CD4-positive, CD25-positive, alpha-beta regulatory T cell (primary cell): ENCODE measurements at places on chromosomes 1 and 21.

GRCh38 chr1:204384636-204385352 is 25.1 kb upstream of the PLEKHA6 start:
- no peak for DNase-seq

GRCh38 chr21:14486869-14487268 is 59.2 kb downstream of the SAMSN1 start:
- no peak for DNase-seq

GRCh38 chr1:46520063-46520911 is 30.7 kb downstream of the DMBX1 start:
- no peak for DNase-seq

DNA sequence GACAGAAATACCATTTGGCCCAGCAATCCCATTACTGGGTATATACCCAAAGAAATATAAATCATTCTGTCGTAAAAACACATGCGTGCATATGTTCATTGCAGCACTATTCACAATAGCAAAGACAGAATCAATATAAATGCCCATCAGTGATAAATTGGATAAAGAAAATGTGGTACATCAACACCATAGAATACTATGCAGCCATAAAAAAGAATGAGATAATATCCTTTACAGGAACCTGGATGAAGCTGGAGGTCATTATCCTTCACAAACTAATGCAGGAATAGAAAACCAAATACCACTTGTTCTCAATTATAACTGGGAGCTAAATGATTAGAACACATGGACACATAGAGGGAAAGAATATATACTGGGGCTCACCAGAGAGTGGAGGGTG is 109.6 kb upstream of the SLC35F3 start:
- no peak for DNase-seq

GRCh38 chr1:5933676-5934057 is 58.6 kb downstream of the NPHP4 start:
- no peak for DNase-seq

GRCh38 chr1:17895986-17896385 is 140.9 kb downstream of the ACTL8 start:
- no peak for DNase-seq

DNA sequence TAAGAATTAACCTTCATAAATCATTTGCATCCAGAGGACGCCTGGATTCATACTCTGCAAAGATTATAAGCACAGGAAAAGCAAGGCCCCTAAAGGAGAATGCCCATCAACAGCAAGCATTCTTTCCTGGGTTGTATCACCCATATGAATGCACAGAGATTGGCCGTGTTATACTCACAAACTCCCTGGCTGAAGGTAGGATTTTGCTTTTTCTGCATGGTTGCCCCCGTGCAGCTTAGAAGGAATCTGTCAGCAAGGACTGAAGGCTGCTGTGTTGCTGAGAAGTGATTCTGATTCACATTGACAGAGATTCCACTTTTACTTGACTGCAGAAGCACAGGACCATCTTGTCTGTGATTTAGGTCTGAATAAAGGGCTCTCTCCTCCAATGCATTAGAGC is 283.0 kb downstream of the LRRIQ3 start:
- DNase-seq: no peak

DNA sequence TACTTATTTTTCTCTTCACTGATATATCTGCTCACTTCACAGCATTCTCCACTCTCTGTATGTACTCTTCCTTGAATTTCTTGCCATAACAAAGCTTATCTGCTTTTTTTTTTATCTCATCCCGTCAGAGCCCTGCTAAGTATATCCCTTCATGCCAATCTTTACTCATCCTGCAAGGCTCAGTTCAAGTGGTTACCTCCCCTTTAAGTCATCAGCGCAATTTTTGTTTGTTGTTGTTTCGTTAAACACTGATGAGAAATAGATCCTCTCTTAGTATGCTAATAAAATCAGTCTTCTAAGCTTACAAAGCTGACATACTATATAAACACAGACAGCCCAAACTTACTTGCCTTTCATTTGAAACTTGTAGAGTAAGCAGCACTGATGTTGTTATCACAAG is 17.8 kb downstream of the COL24A1 start:
- DNase-seq: no peak

GRCh38 chr1:53180226-53180625 is 16.4 kb upstream of the CPT2 start:
- no peak for DNase-seq

DNA sequence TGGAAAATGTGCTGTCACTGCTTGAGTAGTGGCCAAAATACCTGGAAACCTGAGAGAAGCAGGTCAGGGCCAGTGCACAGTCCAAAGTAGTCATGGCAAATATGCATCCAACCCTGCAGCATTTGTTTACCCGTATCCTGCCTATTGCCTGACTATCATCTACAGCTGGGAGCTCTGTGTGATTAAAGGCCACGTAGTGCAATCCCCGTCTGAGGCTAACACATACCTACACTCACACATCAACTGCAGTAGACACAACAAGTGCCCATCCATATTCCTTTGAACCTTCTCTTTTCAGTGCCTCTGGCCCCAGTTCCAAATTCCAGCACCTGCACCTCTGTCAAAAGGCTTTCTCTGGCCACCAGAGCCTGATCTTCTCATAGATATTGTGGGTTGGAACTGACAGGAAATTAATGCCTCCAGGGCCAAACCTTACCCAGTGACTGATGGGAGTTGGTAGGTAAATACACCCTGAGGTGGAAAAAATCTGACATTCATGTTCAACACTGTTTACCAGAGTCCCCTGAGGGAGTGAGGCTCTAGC is 383.0 kb downstream of the SETD4 start:
- DNase-seq: no peak

DNA sequence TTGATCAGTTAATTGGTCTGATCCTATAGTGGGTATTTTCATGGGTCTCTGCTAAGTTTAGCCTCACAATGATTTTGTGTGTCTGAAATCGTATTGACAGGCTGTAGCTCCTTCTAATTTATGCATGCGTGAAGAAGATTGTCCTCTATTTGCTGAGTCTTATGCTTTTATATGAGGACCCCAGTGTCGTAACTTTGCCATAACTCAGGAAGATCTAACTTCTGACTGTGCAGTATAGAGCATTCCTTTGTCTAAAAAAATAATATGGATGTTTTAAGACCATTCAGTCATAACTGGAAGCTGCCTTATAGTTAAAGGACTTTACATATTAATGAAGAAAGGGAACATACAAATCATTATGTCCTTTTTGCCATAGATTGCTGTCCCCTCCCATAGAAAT is 73.3 kb downstream of the CAMTA1 start:
- DNase-seq: no peak

GRCh38 chr1:211986628-211987254 is 48.6 kb downstream of the INTS7 start:
- DNase-seq: no peak

DNA sequence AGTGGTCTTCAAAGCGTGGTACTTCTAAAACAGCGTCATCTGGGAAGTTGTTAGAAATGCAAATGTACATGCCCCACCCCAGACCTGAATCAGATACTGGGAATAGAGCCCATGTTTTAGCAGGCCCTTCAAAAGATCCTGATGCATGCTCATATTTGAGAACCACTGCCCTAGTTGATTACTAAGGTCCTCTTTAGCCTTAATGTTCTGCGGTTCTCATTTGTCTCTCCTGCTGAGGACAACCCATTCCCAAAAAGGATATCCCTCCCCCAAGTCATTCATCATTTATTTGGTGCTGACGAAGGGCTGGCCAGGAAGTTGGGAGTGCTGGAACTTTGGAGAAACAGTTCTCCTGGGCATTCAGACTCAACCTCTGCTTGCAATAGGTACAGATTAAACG is 92.4 kb upstream of the RALGPS2 start:
- no peak for DNase-seq

- no peak for DNase-seq
Measured at GRCh38 chr21:34345892-34346291, 17.9 kb upstream of the KCNE2 start.

- no peak for DNase-seq
Measured at GRCh38 chr1:50497007-50497406, 73.8 kb upstream of the DMRTA2 start.

GRCh38 chr1:164225011-164225410 is 334.0 kb upstream of the PBX1 start:
- DNase-seq: no peak

DNA sequence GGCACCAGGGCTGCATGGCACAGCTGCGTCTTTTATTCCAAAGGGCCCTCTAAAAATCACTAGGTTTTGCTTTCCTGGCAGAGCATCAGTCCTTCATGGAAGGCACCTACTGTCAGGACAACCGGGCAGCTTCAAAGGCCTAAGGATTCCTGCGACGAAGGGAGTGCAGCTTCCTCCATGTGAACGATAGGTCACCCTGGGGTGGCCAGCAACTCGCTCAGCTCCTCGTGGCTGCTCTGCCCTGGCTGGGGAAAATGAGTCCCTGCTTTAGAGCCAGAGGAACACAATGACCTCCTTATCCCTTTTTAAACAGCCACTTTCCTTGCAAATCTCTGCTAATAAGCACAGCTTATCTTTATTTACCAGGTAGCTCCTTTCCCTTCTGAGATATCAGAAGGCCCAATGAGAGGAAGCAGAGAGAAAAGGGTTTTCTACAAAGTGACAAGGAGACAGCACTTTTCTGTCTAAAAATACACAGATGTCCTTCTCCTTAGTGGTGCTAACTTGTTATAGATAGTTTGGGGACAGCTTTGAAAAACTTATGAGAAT is 71.6 kb upstream of the SMYD2 start:
- no peak for DNase-seq

- DNase-seq: peak; percentile 90
Measured at GRCh38 chr1:167715157-167715999, 6.4 kb upstream of the MPZL1 start.

DNA sequence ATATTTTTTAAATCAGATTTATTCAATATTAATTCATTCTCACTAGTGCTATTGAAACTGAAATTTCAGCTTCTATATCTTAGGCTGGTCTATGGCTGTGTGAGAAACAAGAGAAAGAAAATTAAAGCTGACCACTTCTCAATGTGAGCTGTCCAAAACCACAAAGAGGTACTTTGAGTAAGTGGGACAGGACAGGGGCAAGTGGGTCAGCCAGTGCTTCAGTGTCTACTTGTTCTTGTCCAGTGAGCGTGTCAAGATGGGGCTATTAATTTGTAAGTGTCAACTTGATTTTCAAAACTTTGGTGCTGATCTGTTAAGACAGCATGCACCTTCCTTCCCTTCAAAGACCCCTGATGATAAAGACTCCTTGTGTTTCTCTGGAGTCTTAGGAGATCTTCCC is 533.9 kb downstream of the PLPP3 start:
- DNase-seq: no peak

DNA sequence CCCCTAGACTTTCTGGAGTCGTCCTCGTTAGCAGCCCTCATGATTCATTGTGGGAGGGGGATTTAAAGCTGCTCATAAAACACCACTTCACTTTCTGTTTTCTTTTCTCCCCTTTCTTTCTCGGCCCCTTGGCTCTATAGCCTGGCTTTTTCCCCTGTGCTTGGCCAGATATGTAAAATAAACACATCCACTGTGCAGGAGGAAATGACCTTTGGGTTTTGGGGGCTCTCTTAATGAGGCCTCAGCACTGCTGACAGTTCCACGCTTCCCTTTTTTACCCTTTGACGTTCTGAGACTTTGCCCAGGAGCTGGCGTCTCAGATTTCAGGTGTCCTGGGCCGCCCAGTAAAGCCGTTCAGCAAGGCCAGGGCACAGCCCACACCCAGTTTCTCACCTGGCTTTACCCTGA is 65.7 kb downstream of the RUNX3 start:
- no peak for DNase-seq

GRCh38 chr1:15406614-15407559 is 2.8 kb upstream of the EFHD2 start:
- no peak for DNase-seq

DNA sequence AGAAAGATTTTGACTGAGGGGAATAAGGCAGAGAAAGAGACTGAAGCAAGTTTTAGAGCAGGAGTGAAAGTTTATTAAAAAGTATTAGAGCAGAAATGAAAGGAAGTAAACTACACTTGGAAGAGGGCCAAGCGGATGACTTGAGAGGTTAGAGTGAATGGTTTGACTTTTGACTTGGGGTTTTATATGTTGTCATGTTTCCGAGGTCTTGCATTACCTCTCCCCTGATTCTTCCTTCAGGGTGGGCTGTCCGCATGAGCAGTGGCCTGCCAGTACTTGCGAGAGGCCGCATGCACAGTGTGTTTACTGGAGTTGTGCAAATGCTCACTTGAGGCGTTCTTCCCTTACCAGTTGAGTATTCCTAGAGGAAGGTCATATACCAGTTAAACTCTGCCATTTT is 13.0 kb upstream of the DENND2D start:
- DNase-seq: no peak

DNA sequence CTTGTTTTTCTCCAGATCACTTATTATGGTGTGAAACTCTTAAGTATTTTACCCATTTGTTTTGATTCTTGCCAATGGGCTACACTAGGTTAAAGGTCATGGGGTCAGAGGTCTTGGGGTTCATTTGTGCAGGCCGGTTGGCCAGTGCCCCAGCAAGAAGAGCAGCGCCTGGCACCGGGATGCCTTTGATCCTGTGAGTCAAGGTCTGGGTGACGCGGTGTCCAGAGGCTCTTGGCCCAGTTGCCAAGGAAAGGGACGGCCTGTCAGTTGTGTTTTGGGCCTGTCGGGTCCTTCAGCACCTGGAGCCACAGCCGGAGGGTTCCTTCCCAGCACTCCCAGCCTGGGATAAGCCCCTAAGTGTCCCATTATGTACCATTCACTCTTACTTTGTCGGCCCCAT is 25.1 kb downstream of the RHBG start:
- no peak for DNase-seq

- DNase-seq: no peak
Measured at GRCh38 chr1:226511296-226511695, 37.3 kb upstream of the STUM start.

GRCh38 chr1:156746728-156747631 is 4.5 kb downstream of the HDGF start:
- DNase-seq: peak; percentile 64

DNA sequence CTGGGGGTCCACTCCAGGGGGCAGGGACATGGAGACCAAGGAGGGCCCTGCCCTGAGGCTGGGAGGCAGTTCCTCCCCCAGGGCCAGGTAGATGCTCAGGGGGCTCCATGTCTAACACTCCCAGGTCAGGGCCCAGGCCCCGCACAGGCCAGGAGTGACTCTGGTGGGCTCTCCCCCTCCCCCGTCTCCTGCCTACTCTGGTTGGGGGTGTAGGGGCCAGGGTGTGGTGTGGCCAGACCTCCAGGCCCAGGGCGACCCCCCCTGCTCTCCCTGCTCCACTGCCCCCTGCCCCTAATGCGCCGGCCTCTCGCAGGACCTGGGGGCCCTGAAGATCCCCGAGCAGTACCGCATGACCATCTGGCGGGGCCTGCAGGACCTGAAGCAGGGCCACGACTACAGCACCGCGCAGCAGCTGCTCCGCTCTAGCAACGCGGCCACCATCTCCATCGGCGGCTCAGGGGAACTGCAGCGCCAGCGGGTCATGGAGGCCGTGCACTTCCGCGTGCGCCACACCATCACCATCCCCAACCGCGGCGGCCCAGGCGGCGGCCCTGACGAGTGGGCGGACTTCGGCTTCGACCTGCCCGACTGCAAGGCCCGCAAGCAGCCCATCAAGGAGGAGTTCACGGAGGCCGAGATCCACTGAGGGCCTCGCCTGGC is 19.7 kb upstream of the CCDC27 start:
- DNase-seq: no peak

GRCh38 chr1:189708674-189709073 is 769.0 kb downstream of the BRINP3 start:
- no peak for DNase-seq
